Activated CD8-positive, alpha-beta memory T cell treated with anti-CD3 and anti-CD28 coated beads, Interleukin-2, amount 50 U/mL, for 48 hours (primary cell): ENCODE measurements at places on chromosomes 16 and 17.

DNA sequence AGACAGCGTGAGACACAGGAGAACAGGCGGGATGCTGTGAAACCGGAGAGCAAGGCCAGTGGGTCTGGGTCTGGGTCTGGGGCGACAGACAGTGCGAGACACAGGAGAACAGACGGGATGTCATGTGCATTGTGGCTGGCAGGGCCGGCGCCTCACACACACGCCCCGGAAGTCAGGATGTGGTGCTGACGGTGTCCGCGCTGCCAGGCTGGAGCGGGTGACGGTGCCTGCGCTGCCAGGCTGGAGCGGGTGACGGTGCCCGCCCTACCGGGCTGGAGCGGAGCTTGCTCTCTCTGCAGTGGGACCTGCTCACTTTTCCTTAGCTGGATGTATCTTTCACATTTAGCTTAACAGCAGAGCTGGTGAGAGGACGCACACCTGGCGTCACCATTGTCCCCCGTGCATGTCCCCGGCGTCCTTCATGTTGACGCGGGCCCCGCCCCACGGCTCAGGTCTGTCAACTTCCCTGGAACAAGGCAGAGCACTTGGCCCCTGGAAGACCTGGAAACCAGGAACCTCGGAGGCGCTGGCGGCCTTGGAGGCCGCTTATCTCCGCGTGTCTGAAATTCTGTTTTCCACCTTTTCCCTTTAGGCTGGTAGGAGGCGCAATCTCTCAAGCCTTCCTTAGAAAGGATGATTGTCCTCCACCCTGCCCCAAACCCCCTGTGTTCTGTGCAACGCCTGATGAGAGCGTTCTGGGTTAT is 43.0 kb upstream of the ZNF750 start:
- DNase-seq: peak; percentile 82

- no peak for DNase-seq
These were observed 15.2 kb downstream of the CYB5D1 start for GRCh38 chr17:7873051-7873450.

GRCh38 chr17:67779098-67779672 is 46.1 kb upstream of the BPTF start:
- DNase-seq: peak; percentile 76

DNA sequence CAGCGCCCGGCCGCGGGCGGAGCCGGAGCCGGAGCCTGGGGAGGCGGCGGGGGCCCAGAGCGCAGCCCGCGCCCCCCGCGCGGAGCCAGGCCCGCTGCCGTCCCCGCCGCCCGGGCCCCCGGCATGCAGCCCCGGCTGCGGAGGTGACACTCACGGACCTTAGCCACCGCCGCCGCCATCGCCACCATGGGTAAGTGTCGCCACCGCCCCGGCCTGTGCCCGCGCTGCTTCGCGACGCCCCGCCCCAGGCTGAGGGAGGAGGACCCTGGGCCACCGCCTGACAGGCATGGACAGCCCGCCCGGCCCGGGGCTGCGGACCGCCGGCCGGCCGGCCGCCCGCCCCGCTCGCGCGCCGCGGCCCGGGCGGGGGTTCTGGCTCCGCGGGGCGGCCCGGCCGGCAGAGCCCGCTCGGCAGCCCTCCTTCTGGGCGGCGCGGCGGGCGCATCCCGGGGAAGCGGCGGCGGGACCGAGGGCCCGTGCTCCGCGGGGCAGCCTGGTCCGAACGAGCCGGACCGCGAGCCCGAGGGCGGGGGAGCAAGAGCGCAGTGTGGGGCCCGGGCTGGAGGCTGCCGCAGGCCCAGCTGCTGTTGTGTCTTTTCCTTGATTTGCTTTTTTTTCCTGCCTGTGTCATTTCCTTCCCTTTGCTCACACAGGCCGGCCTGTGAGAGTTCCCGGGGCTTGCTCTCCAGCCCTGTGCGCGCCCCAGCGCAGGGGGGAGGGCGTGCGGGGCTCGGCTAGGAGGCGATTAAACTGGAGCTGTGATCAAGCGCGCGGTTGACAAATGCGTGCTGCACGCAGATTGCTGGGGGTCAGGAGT is 565 bp downstream of the MAP3K3 start:
- DNase-seq: peak; percentile 82

- DNase-seq: peak; percentile 77
These were observed 1.4 kb downstream of the MSL1 start for GRCh38 chr17:40122999-40123810.

DNA sequence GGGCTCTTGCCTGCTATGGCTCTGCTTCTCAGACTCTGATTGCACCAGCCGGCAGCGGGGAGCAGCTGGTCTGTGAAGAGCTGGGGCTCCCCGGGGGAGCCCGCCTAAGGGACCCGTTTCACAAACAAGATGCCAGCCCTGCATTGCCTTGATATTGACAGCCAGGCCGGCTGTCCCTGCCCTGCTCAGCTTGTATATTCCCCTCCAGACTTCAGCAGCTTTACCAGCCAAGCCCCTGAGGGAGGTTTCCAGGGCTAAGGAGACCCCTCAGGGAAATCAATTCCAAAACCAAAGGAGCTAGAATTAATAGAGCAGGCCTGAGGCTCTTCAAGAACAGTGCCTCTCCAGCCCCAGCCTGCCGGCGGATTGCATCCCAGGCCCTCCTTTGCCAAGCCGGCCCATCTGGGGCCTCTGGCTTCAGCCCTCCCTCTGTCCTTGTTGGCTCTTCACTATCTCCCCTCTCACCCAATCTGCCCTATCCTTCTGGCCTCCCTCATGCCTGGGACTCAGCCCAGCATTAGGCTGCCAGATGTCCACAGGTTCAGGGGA is 5.7 kb downstream of the CALB2 start:
- DNase-seq: no peak

GRCh38 chr17:31313982-31314781 is at the start of gene EVI2B:
TSS of gene EVI2B (minus strand) at chr17:31314054. CDS start at chr17:31305609, 8,445 bp downstream.
- no peak for DNase-seq

- DNase-seq: no peak
These were observed 68.3 kb upstream of the ALOX12 start for GRCh38 chr17:6927290-6928126.
